ENCODE measurements at places on chromosomes 4 and X. TPM values are rescaled to one million over a fixed set of nuclear protein-coding genes. Genes with fewer than 3 reads are reported as not detected.

DNA sequence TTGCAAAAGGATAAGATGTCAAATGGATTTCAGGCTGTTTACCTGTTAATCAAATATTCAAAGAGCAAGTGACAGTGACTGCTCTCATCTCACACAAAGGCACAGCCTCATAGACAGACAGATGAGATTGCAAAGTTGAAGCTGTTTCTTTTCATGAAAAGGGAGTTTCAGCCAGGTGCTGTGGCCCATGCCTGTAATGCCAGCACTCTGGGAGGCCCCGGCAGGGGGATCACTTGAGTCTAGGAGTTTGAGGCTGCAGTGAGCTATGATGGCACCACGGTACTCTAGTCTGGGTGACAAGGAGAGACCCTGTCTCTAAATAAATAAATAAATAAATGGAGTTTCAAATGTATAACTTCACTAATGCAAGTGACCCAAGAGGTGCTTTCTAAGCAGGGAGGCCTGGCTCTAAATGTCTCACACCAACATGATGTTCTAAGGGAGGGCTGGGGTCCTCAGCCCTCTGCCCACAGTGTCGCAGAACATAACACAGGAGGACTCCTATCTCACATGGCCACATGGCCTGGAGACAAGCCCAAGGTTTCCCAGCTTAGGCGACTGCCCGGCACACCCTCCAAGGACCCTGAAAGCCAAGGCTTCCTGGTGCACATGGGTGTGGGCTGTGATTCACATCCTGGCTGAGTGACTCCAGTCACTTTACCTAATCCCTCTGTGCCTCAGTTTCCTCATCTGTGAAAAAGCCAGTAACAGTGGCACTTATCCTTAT, 26.8 kb downstream of the PPP2R2C start:
- no peak for DNase-seq

- DNase-seq: no peak
These were observed 532.3 kb upstream of the SMIM31 start for GRCh38 chr4:164221631-164222030.

- DNase-seq: no peak
These were observed 196.4 kb downstream of the DMD start for GRCh38 chrX:33014949-33015348.

- DNase-seq: no peak
These were observed 391.9 kb downstream of the KCTD8 start for GRCh38 chr4:44056721-44057151.

Gene CLTRN
- 1.0 TPM for total RNA-seq

DNA sequence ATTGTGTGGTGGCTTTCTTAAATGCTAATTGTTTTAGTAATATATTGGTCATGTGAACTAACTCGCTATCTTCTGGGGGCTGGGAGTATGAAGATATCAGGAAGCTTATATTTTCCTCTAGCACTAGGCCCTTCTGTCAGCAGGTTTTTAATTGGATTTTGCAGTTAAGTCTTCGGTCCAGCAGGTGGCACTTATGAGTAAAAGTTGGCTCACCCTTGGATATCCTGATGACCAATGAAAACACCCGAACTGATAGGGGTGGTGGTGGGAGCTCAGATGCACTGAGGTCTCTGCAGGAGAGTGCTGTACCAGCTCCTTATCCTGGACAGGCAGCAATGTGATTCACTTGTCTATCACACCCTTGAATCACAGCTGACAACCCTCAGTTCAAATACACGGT, 1365.8 kb upstream of the DIAPH2 start:
- no peak for DNase-seq

Gene PPBP
- total RNA-seq: 2.9 TPM

DNA sequence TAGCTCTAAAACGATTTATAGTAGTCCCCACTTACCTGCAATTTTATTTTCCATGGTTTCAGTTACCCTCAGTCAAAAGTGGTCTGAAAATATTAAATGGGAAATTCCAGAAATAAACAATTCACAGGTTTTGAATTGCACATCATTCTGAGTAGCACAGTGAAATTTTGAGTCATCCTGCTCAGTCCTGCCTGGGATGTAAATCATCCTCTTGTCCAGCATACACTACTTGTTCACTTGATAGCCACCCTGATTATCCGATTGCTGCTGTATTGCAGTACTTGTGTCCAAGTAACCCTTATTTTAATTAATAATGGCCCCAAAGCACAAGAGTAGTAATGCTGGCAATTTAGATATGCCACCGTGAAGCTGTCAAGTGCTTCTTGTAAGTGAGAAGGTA, 23.5 kb upstream of the BDH2 start:
- no peak for DNase-seq

Gene SPANXC
- not detected for total RNA-seq

- DNase-seq: no peak
These were observed 42.8 kb downstream of the DOCK11 start for GRCh38 chrX:118538386-118538785.

GRCh38 chrX:19127649-19128168, 5.4 kb upstream of the ADGRG2 start:
- peak; percentile 62 for DNase-seq

GRCh38 chr4:186189656-186190055, 1.7 kb upstream of the CYP4V2 start:
- no peak for DNase-seq

DNA sequence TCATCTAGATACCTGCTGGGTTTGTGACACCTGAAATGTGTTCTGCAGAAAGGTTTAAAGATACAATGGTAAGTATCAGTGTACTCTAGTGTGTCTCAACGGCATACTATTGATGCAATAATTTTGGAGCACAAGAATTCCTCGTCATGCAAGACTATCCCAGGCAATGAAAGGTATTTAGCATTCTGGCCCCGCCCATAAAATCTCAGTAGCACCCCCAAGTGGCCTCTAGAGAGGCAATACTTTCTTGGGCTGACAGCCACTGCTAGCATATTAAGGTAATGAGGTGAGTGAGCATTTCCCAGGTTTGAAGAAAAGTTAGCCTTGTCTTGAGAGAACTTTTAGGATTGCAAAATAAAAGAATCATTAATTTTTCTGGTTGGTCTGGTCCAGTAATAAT, 24.0 kb downstream of the TAB3 start:
- no peak for DNase-seq

GRCh38 chr4:53026233-53026632, 164.1 kb downstream of the RASL11B start:
- DNase-seq: no peak

DNA sequence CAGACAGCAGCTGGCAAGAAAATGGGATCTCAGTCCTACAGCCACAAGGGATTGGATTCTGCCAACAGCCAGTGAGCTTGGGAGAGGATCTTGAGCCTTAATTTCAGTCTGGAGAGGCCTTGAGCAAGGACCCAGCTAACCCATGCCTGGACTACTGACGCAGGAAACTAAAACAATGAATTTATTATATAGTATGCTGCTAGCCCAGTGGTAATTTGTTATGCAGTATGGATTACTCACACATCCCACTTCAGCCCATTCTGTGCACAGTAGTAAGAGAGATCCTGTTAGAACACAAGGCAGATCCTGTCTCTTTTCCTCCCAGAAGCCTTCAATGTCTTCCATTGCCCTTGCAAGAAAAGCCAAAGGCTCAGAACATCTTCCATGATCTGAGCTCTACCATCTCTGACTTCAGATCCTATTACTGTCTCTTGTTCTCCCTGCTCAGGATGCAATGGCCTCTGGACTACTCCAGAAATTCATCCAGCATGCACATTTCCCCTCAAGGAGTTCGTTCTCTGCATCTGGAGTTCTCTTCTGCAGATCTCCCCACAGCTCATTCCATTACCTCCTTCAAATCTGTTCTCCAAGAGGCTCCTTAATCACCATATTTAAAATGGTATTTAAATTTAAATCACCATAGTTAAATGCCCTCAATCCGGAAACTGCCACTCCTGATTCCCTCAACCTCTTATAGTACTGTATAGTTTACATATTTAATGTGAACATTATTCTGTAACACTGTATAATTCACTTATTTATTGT, 27.6 kb downstream of the SMIM20 start:
- DNase-seq: no peak

DNA sequence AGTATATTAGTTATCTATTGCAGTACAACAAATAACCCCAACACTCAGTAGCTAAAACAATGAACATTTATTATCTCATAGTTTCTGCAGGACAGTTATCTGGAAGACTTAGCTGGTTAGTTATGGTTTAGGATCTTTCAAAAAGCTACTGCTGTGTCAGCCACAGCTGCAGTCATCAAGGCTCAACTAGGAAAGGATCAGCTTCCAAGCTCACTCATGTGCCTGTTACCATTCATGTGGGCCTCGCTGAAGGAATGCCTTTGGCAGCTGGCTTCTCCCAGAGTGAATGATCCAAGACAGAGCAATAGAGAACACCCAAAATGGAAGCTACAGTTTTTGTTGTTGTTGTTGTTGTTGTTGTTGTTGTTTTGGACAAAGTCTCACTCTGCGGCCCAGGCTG, 13.5 kb upstream of the PRSS48 start:
- peak; percentile 56 for DNase-seq

- DNase-seq: peak; percentile 86
These were observed 8.3 kb upstream of the BCOR start for GRCh38 chrX:40105835-40106675.

Gene CCNA2
- total RNA-seq: 26.6 TPM

Gene LINC00632
- total RNA-seq: 7.0 TPM

GRCh38 chr4:173538148-173538908, 8.3 kb upstream of the HAND2 start:
- DNase-seq: no peak

GRCh38 chrX:123822965-123823364, 36.9 kb upstream of the XIAP start:
- DNase-seq: no peak

Gene ARX
- total RNA-seq: 0.31 TPM

Gene FDCSP
- total RNA-seq: not detected

Gene FGFBP1
- 5.7 TPM for total RNA-seq

DNA sequence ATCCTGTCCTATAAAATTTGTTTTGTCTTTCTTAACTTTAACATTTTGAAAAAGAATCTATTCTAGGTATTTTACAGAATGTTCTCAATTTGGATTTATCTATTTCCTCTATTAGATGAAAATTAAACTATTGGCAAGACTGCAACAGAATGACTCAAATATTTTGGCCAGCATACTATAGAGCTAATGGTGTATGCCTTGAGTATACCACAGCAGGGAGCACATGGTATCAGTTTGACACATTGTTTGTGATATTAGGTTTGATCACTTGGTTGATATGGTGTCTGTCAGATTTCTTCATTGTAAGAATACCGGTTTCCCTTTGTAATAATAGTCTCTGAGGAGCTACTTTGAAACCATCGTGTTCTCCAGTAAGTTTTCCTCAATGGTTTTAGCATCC, 87.8 kb upstream of the NPNT start:
- no peak for DNase-seq

Gene P2RY4
- total RNA-seq: 0.41 TPM

GRCh38 chr4:169626331-169627282, 6.2 kb downstream of the CLCN3 start:
- no peak for DNase-seq

Gene CT45A7
- total RNA-seq: not detected

GRCh38 chrX:3713225-3713936, at the start of gene PRKX:
Gene PRKX (minus strand): TSS chrX:3713649. CDS start chrX:3713253, 396 bp downstream.
- DNase-seq: peak; percentile 74

Gene EFNB1
- total RNA-seq: 39.2 TPM

Gene XG
- total RNA-seq: 6.4 TPM

- DNase-seq: peak; percentile 92
These were observed 238.1 kb downstream of the BMPR1B start for GRCh38 chr4:94995684-94996394.

GRCh38 chr4:158268553-158268952, 58.3 kb downstream of the TMEM144 start:
- DNase-seq: no peak

Gene POF1B
- total RNA-seq: 6.3 TPM

Gene SMIM31
- total RNA-seq: not detected

Gene TMPRSS11A
- 9.2 TPM for total RNA-seq

Gene PNCK
- 0.92 TPM for total RNA-seq

Gene UGT2A1
- not detected for total RNA-seq

- no peak for DNase-seq
These were observed 118.4 kb upstream of the GPM6A start for GRCh38 chr4:175930471-175930870.

DNA sequence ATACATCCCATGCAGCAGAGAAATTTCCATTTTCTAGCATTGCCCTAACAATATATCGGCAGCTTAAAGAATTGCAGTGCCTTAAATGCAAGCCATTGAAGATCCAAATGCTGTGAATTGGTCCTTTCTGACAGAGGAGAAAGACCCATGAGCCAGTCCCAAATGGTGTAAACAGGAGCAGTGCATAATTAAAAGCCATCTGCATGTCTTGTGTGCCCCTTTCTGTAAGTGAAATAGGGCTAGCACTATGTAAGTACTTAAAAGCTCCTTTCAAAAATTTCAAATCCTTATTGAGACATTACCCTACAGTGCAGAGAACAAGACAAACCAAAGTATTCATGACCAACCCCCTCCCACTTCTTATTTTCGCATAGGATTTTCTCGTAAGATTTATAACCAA, 108.7 kb upstream of the LCORL start:
- DNase-seq: no peak

Gene COQ2
- total RNA-seq: 16.7 TPM

GRCh38 chr4:30744957-30745640, 24.9 kb downstream of the PCDH7 start:
- no peak for DNase-seq

DNA sequence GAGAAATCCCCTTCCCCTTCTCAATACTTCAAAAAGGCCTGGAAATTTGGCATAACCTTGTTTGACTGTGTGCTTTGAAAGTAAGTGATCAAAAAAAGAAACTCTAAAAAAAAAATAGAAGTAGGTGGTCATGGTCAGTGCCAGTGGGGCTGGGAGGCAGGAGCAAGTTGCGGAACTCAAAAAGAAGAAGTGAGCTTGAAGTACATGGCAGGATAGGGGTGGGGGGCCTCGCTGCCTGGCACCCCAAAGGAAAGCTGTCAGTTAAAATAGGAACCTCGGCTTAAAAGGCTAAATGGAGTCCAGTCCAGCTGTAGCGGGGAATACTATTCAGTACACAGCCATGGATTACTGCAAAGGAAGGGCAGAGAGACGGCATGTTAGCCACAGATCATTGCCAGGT, 12.2 kb upstream of the NKRF start:
- DNase-seq: no peak

DNA sequence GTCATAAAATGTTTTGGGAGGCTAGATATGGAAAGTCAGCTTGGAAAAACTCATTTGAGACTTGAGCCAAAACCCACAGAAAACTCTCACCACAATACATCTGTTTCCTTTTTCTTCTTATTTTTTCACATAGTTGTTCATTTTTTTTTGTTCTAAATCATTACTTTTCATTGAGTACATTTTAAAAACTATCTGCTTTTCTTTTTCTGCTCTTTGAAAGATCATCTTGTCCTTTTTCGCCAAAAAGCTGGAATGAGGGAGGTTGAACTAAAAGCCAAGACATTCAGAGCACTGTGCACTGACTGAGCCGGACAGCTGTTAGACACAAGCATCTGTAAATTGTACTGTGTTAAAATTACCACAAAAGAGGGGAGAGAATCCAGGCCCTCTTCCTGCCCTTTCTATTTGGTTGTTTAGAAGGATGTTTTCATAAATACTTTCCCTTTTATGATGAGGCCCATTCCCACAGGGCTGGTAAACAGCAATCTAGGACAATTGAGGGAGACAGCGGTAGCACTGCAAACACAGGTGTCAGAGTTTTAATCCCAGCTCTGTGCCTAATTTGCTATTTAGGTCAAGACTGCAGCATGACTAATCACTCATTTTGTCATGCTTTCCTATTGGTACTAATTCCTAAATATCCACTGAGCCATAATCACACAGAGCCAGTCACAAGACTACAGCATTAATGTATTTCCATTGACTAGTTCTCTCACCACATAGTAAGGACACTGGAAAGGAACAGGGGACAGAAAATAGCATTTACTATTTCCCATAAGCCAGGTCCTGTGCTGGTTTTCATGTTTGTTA, 7.3 kb upstream of the RNF150 start:
- peak; percentile 87 for DNase-seq

Data from tongue (tissue), 3 donors.